ENCODE measurements at places on chromosomes 2 and 18.

GRCh38 chr18:63084219-63084618 is 235.3 kb downstream of the BCL2 start:
- DNase-seq = no peak

- peak; percentile 6 for DNase-seq
These were observed at the start of gene CRYGC for GRCh38 chr2:208129744-208130711. CRYGC (minus strand) TSS chr2:208129828; CDS start chr2:208129792, 36 bp downstream.

- no peak for DNase-seq
These were observed 70.8 kb downstream of the RTN4 start for GRCh38 chr2:54979321-54980044.

GRCh38 chr2:37615804-37616676 is 55.4 kb downstream of the CDC42EP3 start:
- no peak for DNase-seq

GRCh38 chr2:53715568-53715967 is 52.0 kb upstream of the CHAC2 start:
- no peak for DNase-seq

GRCh38 chr2:42091671-42092070 is 43.9 kb downstream of the PKDCC start:
- DNase-seq = no peak

GRCh38 chr2:1886405-1886992 is 142.2 kb upstream of the PXDN start:
- peak; percentile 58 for DNase-seq

DNA sequence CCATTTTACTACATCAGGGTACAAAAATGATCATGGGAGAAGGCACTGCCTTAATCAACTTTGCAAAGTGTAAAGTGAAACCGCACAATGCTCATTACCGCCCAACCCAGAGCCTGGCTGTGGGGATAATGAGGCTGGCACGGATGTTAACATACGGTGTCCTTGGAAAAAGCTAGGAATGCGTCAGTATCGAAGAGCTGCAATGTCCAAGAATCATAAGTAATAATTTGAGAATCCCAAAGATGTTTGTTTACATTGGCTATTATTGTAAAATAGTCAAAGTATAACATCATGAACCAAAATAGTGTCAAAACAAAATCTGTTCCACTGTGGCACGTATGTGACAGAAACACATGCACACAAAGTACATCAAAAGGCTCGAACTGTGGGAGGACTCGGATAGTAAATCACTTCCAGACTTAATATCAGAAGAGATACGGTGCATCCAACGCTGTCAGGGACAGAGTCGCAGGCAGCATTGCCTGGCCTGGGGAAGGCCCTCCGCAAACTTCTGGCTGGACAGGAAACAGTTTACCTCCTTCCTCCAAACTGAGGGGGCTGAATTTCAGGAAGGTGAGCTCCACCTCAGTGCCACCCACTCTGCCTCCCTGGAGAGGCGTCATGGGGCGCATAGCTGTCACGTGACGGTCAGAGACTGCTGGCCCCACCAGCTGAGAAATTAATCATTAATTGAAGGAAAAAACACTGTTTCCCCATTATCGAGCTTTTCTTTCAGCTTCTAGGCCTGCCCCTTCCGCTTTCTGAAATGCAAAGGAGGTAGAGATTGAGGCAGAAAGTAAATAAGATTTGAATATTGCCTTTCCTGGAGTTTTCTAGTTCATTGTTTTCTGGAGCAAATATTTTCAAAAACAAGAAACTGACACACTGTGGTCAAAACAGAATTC is 1.8 kb upstream of the ID2 start:
- DNase-seq = peak; percentile 60

GRCh38 chr2:84849271-84849952 is 31.5 kb downstream of the TRABD2A start:
- DNase-seq = peak; percentile 74

GRCh38 chr2:205535001-205535400 is 147.3 kb upstream of the NRP2 start:
- DNase-seq = no peak

DNA sequence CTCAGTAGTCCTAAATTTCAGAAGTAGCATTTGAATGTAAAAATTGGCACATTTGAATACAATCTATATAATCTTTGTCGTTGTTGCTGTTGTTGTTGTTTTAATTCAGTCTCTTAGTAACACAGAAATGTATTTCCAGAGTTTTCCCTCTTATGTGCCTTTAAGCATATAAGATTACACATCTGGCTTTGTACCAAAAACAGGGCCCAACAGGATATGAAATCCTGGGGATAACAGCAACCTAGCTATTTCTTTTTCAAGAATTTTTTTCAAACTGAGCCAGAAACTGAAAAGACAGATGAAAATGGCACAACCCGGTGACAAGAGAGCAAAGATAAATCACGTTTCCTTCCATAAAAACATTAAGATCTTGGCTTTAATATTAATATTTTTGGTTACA is 906.7 kb downstream of the NRXN1 start:
- no peak for DNase-seq

DNA sequence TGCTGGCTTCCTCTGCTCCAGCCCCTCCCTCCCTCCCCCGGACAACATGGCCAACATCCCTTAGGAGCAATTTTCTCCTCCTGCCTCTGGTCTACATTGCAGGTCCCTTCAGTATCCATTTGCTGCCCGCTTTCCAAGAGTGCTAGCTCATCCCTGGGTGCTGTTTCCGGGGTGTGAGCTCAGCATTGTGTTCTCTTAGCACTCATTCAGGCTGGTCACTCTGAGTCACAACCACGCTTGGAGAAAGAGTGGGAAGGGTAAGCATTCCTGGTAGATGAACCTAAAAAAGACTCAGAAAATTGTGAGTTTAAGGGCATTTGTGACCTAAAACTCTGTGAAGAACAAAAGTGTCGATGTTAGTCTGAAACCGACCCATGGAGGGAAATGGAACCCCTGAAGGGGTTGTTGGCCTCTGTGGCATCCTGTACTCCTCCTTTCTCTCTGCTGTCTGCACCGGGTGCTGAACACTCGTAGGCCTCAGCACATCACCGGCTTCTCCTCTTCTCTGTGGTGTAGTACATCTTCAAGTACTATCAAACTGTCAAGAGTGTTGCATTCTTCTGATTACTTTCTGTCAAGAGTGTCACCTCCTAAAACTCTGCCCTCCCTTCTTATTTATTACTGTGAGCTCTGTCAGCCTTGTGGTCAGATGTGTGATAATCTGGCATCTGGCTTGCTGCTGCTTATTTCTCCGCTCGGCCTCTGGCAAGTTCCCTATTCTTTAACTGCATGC is 73.0 kb downstream of the CTNNA2 start:
- peak; percentile 81 for DNase-seq

GRCh38 chr2:3730646-3731045 is 27.3 kb downstream of the DCDC2C start:
- DNase-seq = peak; percentile 65

GRCh38 chr2:5933669-5934068 is 241.5 kb downstream of the SOX11 start:
- DNase-seq = no peak

DNA sequence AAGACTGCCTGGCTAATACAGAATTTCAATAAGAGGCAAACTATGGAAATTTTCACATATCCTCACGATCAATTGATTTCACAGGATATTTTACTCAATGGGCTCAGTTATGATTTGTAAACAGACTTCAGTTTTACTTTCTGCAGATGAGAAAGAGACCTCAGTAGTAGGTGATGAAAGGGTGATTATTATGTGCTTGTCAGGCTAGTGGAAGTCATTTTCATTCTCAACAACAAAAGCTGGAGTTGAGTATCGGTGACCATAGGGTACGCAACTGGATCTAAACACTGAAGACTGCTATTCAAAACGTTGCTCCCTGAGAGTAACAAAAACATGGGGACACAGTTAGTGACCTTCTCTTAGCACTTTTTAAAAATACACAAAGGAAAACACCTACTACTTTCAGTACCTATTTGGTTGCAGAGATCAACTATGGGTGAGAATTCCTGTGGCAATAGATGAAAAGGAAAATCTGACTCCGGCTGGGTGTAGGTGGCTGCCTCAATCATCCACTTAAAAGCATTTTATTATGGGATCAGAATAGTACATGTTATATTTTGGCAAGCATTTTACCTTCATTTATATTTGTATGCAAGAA is 126.2 kb upstream of the VRK2 start:
- no peak for DNase-seq

DNA sequence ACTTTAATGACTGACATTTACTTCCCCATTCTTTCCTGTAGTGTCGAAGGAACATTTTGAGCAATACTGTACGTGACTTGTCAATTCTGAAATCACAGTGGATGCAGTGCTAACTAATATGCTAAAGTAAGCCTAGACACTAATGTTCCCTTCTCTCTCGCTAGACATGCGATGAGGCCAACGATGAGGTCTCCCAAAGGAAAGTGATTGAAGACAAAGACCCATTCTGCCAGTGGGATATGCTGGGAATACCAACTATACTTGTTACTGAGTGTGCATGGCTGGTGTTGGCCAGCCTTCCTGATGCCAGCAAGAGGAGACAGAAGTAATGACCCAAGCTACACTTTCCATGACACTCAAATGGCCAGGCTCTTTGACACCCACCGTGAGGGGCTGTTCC is 2.5 kb upstream of the SERPINE2 start:
- DNase-seq = no peak

DNA sequence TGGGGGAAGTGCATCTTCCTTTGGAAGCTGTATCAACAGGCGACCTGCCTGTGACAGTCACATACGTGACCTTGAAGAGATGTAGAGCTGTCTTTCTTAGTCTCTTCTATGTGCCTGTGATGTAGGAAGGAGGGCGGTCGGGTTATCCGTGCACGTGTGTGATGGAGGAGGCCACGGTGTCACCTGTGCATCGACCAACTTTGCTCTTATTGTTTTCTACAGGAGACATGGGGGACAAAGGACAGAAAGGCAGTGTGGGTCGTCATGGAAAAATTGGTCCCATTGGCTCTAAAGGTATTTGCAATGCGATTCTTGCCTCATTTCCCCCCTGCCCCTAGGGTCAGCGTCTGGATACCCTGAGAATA is 20.7 kb upstream of the ALLC start:
- DNase-seq = no peak

All from EL (cell line).